NCI-H1436 treated with DMSO at 0.1 percent for 48 hours (cell line): ENCODE measurements at places on chromosomes 12 and 14.

GRCh38 chr12:59084511-59085375, 164.4 kb upstream of the LRIG3 start:
- DNase-seq, result no peak

DNA sequence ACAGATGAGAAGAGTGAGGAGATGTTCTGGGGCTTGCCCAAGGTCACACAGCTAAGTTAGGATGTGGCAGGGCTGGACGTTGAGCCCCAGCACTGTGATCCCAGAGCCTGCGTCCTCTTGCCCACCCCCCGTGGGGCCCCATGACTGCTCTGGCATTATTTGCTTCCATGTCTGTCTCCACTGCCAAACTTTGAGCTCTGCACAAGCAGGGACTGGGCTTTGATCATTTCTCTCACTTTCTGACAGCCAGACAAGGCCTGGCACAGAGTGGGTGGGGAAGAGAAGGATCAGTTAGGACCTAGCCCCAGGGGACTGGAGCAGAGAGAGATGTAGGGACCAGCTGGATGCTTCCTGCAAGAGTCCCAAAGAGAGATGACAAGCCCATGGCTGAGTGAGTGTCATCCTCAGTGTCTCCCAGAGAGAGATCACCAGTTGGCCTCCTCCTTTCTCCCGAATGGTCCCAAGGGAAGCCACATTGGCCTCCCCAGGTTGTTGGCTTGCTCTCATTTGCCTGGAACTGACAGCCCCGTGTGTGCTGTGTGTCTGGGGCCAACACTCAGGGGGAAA, 126.7 kb upstream of the PWP1 start:
- DNase-seq, result no peak

GRCh38 chr12:99984271-99985128, at the start of gene ANKS1B:
ANKS1B (minus strand) TSS chr12:99984936; CDS start chr12:99984237, 699 bp downstream.
- DNase-seq, result peak; percentile 51

DNA sequence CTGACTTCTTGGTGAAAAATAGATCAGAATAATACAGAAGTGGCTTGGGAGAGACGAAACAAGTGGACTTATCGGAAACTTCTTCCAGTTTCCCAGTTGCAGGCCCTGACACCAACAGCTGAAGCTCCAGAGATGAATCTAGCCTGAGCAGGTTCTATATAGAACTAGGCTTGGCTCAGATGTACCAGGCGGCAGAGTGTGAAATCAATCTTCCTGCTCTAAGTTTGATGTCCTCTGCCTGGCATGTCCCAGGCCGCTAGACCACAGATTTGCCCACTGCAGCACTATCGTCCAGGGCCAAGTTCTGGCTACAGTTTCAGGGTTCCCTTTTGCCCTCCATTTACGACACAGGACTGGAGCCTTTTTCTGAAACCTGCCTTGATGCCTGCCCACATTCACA, 91.3 kb upstream of the PLEKHA5 start:
- no peak for DNase-seq

DNA sequence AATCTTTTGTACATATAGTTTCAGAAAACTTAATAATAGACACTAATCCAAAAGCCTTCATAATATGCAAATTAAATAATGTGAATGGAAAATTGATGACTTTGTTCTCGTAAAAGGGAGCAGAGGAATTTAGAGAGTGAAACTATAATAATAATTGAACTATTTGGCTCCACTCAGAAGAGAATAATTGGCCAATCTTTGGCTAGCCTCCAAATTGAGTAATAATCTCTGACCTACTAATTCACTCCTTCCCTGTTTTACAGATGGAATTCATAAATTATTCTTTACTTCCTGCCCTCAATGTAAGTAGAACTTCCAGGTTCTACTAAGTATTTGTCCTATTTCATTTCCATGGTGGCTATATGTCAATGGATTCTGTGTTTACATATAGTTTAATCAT, 15.8 kb downstream of the TRIM9 start:
- no peak for DNase-seq

- DNase-seq, result no peak
Observed at GRCh38 chr12:11513288-11513687, 117.9 kb upstream of the PRB2 start.

GRCh38 chr14:69012256-69012953, 33.3 kb upstream of the ACTN1 start:
- DNase-seq, result no peak

GRCh38 chr12:67331828-67332227, 62.7 kb downstream of the CAND1 start:
- DNase-seq, result no peak

DNA sequence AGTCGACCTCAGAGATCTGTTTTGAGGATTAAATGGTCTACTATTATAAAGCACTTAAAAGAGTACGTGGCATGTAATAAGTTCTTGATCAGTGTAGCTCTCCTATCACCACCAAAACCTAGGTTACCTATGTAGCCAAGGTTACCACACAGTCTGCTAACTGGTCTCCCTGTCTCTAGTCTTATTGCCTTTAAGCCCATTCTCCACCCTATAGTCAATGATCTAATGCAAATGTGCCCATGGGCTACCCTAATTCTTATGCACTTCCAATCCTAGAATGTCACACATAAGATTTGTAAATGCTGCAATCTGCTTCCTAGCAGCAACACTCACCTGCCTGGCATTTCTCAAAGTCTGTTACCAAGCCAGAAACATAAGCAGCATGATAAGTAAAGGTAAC, 44.9 kb downstream of the C2CD5 start:
- no peak for DNase-seq

- DNase-seq, result no peak
Observed at GRCh38 chr12:14885718-14886221, at the start of gene MGP. MGP (minus strand) TSS chr12:14885854; CDS start chr12:14885791, 63 bp downstream.

DNA sequence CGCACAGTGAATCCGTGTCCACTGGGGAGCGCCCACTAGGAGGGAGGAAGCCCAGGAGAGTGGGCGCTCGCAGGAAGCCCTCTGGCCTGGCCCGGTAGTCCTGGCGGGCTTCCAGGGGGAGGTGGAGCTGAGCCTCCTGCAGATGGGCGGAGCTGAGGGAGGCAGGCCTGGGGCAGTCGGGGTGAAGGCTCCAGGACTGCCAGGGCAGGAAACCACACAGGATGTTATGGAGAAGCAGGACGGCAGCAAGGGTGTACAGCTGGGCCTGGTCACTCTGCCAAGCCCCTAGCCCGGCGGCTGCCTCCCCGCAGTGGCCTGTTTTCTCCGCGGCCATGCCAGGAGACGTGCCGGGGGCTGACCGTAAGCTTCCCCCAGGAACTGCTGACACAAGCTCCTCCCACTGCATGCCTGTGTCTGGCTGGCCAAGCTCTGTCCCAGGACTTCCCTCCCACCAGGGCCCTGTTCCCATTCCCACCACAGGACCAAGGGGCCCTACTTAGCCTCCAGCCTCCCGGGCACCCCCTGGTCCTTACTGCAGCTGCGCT, 143.4 kb upstream of the C14orf180 start:
- no peak for DNase-seq

DNA sequence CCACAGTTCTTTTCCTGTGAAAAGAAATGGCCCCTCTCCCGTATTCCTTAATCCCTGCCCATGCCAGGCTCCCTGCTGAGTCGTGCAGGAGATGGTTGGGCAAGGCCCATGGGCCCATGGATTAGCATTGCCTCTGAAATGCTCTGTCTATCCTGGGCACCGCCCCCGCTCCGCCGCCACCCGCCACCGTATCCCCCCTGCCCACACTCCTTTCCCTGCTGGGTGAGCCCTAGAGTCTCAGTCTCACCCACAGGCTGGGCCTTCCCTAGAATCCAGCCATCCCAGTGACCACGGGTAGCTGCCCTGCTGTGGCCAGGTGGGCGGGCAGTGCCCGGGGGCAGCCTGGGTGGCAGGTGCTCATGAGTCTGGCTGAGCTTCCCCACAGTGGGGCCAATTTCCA, 50.6 kb downstream of the TSPAN11 start:
- no peak for DNase-seq

DNA sequence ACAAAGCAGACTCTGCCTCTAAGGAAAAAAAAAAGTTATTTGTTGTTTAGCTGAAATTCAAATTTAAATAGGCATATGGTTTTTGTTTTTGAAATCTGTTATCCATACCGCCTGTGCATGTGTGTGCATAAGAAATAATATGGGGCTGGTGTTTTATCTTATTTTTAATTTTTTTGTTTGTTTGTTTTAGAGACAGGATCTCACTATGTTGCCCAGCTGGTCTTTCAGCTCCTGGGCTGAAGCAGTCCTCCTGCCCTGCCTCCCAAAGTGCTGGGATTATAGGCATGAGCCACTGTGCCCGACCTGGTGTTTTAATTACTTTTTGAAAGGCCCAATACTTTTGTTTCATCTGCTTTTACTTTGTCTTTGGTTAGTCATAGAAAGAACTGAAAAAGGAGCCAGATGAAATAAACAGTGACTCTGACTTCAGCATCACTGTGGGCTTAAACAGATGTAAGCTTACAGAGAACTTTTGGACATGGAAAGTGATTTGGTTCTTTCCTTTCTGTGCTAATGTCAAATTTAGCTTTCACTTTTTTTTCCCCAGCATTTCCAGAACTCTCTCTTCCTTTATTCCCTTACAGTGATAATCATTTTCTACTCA, 37.2 kb downstream of the SUPT16H start:
- DNase-seq, result no peak

DNA sequence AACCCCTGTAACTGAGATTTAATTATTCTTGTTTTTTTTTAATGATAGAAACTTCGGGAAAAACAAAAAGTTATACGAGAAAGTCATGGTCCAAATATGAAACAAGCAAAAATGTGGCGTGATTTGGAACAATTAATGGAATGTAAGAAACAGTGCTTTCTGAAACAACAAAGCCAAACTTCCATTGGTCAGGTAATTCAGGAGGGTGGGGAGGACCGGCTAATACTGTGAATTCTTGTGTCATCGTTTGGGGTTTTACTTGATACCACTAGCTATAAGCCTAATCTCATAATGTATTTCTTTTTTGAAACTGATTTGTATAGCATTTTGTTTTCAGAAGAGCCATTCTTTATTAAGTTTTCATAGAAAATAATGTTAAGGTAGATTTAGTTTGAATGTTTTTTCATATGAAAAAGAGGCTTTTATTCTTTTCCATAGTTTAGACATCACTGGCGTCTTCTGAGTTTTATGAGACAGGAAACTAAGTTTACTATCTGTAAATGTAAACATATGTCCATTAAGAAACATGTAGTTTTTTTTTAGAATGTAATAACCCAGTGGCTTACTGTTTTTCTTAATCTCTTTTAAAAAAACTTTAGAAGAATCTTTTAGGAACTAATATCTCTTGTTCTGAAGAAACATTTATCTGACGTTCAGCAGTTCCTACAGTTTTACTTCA, 62.9 kb upstream of the ATP2A2 start:
- no peak for DNase-seq

DNA sequence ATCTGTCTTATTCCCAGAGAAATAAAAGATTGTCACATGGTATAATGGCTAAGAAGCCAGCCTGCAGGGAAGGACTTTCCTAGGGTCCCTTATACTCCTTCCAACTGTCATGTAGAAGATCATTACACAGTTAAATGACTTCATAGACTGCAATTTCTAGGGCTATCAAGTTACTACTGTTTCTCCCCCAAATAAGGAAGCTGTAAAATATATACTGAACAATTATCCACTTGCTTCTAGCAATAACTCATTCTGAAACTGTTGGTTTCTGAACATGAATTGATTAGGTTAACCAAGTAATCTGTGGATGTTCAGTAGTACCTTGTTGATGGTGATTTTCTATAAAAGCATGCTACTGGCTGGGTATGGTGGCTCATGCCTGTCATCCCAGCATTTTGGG, 44.6 kb downstream of the A2ML1 start:
- DNase-seq, result no peak

- DNase-seq, result no peak
Observed at GRCh38 chr12:41527534-41528116, 339.5 kb downstream of the PDZRN4 start.

DNA sequence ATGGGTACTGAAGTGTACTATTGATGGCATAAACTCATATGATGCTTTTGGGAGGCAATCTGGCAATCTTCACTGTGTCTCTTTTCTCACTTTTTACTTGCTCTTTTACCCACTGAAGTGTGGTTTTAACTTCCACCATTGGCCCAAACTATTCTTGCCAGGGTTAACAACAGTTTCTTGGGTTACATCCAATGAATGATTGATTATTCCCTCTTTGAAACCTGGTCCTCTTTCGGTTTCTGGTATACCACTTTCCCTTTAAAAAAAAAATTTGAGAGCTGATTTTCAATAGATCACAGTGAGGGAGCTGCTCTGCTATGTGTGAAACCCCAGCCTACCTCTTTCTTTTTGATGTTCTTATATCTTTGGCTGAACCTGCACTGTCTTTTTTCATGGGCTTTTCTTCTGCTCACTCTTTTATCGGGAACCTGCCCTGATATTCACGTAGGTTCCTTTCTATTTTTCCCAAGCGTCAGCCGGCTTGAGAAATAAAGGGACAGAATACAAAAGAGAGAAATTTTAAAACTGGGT, 56.1 kb upstream of the OR4E1 start:
- no peak for DNase-seq

GRCh38 chr14:93347850-93348249, 868 bp downstream of the COX8C start:
- no peak for DNase-seq

DNA sequence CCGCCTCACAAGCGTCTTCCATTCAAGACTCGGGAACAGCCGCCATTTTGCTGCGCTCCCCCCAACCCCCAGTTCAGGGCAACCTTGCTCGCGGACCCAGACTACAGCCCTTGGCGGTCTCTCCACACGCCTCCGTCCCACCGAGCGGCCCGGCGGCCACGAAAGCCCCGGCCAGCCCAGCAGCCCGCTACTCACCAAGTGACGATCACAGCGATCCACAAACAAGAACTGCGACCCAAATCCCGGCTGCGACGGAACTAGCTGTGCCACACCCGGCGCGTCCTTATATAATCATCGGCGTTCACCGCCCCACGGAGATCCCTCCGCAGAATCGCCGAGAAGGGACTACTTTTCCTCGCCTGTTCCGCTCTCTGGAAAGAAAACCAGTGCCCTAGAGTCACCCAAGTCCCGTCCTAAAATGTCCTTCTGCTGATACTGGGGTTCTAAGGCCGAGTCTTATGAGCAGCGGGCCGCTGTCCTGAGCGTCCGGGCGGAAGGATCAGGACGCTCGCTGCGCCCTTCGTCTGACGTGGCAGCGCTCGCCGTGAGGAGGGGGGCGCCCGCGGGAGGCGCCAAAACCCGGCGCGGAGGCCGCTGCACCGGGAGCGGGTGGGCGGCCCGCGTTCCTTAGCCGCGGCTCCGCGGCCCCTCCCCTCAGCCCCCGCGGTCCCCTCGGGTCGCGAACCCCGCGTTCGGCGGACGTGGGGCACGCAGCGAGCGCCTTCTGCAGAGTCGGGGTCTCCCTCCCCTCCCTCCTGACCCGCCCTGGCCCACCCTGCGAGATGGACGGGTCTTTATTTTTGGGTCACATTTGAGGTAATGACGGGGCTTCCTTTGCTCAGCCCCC, at the start of gene UBC:
UBC (minus strand) TSS at position 259 of the 847 bp plus-strand sequence. CDS start 879 bp downstream, outside the sequence.
- no peak for DNase-seq

- no peak for DNase-seq
Observed at GRCh38 chr14:95677179-95677835, 8.9 kb upstream of the TCL1B start.

GRCh38 chr14:86501611-86502010, 971.7 kb downstream of the FLRT2 start:
- DNase-seq, result no peak
